RWPE2 (cell line): ENCODE measurements at places on chromosomes 5 and 9.

- DNase-seq, result no peak
Measured at GRCh38 chr9:88837731-88838130, 153.5 kb upstream of the S1PR3 start.

DNA sequence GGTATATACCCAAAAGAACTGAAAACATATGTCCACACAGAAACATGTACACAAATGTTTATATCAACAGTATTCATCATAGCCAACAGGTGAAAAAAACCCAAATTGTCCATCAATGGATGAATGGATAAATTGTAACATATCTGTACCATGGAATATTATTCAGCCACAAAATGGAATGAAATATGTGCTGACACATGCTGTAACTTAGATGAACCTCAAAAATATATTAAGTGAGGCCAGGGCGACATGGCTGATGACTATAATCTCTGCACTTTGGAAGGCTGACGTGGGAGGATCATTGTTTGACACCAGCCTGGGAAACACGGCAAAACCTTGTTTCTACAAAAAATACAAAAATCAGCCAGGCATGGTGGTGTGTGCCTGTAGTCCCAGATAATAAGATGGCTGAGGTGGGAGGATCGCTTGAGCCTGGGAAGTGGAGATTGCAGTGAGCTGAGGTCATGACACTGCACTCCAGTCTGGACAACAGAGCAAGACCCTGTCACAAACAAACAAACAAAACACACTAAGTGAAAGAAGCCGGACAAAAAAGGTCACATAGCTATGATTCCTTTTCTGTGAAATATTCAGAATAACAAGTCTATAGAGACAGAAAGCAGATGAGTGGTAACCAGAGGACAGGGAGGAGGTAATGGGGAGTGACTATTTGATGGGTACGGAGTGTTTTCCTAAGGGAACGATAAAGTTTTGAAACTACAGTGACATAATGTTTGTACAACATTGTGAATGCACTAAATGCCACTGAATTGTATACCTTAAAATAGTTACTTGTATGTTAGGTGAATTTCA, 11.4 kb downstream of the KYAT1 start:
- DNase-seq, result no peak

DNA sequence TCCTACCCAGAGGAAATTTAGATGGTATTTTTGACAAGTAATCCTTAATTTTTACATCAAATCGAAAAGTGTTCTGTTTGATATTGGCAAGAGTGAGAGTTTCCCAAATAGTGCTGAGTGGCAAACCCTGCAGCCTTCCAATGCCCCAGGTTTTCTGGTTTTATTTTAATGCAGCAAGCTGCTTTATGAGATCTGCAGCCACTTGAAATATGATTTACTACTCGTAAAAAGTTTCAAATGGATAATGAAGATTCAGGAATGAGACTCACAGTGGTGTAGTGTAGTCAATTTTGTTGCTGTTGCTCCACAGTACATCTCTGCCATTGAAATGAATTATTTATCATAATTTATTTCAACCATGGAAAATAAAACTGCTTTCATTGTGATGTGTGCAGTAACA, 23.6 kb upstream of the TLX3 start:
- DNase-seq, result no peak

DNA sequence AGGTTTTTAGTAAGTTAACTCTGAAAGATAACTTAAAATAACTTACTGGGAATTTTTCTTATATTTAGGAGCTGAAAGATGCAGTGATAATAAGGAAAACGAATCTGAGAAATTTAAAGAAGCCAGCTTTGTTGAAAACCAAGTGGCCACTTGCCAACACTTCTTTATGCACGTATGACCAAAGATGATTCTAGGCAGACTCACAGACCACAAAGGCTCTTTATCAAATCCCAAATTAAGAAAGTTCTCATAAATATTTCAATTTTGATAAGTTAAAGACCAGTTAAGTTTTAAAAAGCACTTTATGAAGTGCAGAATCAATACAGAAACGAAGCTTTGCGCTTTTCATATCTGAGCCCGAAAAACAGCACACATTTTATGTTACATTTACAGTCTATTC, 1.5 kb downstream of the AFF4 start:
- DNase-seq, result no peak

- no peak for DNase-seq
Measured at GRCh38 chr9:133835262-133835901, 97.2 kb upstream of the SARDH start.

- DNase-seq, result no peak
Measured at GRCh38 chr5:58491216-58491892, at the start of gene GAPT. GAPT (plus strand) TSS chr5:58491435; CDS start chr5:58494537, 3,102 bp downstream.

DNA sequence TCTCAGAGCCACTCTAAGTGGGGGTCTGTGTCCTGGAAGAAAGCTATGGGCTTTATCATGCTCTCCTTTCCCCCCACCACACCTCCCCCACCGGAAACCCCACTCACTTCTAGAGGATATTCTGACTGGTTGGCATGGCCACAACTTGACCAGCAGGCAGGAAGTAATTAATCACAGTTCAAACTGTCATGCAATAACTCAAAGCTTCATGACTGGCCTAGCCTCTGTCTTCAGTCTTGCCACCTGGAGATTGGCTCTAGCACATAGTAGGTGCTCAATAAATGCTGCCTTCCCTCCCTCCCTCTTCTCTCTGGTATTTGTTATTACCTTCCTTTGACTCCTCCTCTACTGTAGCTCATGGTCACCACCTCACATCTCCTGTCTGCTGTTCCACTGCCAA, 124.7 kb downstream of the GABBR2 start:
- DNase-seq, result no peak

DNA sequence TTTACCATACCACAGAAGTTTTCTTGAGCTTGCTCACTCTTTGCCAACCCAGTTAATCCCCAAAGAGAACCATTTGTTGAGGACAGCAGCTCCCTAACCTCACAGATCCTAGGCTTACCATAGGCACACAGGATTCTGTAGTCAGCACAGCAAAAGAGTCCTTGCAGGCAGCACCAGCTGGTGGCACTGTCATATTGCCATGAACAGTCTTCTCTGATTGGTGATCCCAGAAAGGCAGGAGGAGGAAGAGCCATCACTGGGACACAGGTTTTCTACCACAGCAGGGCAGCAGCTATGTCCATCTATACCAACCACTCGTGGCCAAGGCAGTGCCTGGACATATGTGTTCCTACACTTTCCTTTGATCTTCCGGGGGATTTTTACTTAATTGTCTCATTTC, 297.1 kb upstream of the CD180 start:
- DNase-seq, result no peak

DNA sequence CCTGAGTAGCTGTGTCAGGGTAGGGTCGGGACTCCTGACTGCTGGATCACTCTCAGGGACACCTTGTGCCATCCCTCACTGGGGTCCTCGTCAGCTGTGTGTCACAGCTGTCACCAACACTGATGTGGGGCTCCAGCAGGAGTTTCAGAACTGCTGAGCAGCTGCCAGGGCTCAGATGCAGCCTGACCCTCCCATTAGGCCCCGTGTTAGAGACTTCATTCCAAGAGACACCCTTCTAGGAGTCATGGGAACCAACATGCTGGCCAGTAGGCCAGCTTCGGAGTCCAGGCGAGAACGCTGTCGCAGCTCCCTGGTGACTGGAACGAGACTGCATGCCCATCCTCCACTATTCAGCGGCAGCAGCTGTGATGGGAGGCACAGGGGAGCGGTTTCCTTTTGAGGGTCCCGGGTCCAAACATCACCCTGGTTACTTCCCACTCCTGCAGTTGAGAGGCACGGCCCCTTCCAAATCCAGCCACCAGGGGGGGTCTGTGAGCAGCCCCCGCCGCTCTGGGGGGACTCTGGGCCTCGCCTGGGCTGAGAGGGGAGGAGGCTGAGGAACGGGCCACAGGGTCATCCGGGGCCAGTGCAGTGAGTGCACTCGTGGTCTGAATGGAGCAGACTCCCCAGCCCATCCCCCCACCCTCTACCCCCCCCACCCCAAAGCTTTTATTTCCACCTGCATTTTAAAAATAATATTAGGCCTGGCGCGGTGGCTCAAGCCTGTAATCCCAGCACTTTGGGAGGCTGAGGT, 12.6 kb upstream of the TCF7 start:
- DNase-seq, result no peak

GRCh38 chr5:160460377-160461049, 38.9 kb downstream of the PTTG1 start:
- DNase-seq, result no peak

- no peak for DNase-seq
Measured at GRCh38 chr5:176391999-176392398, 3.4 kb downstream of the HIGD2A start.

DNA sequence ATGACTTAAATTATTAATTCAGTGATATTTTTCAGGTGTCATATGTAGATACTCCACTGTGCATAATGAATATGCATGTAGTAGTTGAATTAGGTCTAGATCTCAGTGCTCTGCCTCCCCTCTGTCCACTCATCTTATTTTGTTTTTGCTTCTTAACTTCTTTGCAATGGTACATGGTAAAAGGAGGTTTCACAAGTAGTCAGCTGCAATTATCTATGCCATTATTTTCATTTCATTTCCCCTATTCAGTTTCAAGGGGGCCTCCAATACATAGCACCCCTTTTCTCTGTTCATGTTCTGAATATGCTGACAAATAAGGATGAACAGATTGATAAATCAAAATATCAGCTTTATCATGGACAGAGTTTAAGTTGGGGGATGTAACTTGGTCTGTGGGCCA, 511.6 kb upstream of the ZNF608 start:
- no peak for DNase-seq

DNA sequence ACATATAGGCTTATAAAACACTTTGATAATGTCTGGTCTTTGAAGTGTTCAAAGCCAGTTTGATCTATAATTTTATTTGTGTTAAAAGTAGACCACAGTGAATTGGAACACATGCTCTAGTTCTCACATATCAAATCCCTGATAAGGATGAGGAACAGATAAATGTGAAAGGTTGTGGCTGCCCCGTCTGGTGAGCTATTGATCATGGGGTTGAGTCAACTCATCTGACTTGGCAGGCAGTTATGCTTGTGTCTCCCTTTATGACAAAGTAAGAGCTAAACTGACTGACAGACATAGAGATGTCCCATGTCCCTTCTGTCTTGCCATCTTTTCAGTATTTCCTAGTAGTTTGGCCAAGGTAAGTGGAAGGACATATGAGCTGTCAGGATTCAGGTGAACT, 2.9 kb upstream of the ERMP1 start:
- DNase-seq, result no peak
